ACHN (cell line): ENCODE measurements at places on chromosomes 12 and 14.

GRCh38 chr12:55658212-55658611 lies 21.5 kb downstream of the OR10P1 start:
- DNase-seq: no peak

DNA sequence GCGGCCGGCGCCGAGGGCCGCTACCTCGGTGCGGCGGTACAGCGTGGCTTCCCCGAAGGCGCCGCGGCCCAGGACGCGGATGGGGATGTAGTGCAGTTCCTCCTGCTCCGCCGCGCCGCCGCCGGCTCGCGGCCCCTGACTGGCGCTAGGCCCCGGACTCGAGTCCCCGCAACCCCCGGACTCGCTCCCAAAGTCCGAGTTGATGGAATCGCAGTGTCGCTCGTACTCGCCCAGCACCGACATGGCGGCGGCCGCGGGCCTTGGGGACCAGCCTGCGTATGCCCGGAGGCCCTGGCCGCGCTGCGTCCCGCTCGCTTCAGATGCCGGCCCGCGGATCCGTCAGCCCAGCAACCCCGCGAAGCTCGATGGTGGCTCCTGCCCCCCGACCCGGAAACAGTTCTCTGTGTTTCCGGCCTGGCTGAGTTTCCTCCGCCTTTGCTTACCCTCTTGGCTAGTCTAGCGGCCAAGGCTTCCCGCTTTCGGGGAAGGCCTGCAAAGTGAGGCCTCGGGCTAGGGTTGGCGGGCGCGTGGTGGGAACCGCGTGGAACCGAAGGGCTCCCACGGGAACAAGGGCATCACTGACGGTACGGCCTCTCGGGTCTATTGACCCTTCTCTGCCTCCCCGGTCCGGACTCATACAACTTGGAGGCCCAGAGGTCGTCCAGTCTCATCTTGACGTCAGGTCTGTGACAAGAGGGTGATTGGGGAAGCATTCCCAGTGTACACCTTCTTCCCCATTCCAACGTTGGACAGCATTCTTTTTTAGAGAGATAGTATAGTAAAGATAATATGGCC lies at the start of gene NEK9:
NEK9 (minus strand) TSS at position 370 of the 795 bp plus-strand sequence; CDS start at position 243, 127 bp downstream.
- DNase-seq: peak; percentile 86

DNA sequence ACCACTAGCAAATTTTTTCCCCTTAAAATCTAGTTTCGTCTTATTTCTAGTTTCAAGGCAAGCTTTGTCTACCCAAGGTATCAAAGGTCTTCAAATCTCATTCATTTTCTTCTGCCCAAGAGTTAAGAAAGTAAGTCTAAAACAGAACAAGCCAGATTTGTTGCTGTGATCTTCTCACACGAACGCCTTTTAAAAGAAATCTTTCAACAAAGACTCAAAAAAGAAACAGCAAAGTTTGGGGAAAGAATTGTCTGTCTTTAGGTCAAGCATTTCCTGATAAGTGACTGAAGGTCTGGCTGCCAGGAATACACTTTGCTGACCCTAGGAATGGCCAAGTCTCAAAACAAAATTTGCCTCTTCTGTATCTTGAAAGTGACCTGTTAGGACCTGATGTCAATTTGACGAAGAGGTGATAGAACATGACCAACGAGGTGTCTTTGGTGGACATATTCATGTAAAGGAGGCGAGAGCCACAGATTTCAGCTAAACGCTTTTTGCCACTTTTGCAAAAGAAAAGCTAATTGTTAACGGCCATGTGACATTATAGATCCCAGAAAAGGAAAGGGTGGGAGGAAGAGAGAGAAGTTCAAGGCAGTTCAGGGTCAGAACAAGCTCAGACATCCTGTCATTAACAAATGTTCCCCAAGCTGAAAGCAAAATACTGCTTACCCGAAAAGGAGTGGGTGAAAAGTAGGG lies 1.7 kb downstream of the CDK17 start:
- peak; percentile 23 for DNase-seq

GRCh38 chr12:29673346-29673745 lies 110.4 kb downstream of the TMTC1 start:
- DNase-seq: no peak

DNA sequence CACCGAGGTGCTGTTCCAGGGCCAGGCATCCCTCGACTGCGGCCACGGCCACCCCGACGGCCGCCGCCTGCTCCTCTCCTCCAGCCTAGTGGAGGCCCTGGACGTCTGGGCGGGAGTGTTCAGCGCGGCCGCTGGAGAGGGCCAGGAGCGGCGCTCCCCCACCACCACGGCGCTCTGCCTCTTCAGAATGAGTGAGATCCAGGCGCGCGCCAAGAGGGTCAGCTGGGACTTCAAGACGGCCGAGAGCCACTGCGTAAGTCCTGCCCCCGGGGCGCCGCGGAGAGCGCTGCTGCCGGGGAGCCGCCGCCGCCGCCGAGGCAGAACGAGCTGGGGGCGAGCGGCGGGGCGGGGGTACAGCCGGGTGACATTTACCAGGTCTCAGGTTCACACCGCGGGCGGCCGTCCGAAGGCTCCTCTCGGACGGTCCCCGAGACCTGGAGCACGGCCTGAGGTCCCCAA lies 1.4 kb downstream of the PLXNC1 start:
- DNase-seq: no peak

- DNase-seq: peak; percentile 38
Measured at GRCh38 chr12:88934163-88934747, 354.0 kb upstream of the KITLG start.

GRCh38 chr12:18861287-18861858 lies 123.5 kb downstream of the CAPZA3 start:
- DNase-seq: peak; percentile 73

GRCh38 chr12:3184485-3184884 lies 107.3 kb downstream of the TSPAN9 start:
- no peak for DNase-seq
